SHP77 (cell line): ENCODE measurements at places on chromosomes 7 and 10.

- no peak for DNase-seq
These were observed 68.3 kb downstream of the ABRAXAS2 start for GRCh38 chr10:124869941-124870340.

DNA sequence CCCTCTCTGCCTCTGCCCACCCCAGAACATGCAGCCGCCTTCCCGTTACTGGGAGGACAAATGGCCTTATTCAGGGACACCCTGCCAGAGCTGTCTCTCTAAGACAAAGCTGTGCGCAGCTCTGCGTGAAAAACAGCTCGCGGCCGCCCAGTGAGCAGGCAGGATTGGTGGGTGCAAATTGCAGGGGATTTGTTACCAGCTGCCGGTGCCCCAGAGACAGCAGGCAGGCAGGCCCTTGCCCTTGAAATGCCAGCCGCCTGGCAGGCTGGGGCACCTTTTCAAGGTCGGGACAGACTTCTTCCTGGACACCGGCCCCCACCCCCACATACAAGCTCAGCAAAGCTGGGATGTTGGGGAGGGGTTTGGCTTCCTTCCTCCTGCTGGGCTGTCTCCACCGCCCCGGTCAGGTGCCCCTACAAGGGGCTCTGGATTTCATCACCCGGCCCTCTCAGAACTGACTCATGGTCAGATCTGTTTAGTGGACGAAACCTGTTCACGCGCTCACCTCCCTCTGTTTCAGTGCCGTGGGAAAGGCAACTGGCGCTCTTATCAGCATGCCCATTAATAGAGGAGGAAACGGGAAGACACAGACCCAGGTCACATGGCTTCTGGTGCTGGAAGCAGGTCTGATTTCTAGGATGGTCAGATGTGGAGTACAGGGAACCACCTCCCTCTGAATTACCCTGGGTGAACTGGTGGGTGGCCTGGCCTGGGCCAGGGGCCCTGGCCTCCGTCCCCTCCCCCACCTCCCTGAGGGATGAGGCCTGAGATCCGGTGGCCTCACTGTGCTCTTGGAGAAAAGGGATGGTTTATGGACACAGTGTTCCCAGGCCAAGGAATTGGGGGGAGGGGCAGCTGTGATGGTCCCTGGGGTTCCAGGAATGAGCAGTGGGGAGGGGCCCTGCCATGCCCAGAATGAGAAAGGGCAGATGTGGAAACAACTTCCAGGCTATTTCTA lies 123.9 kb upstream of the PPIF start:
- no peak for DNase-seq

DNA sequence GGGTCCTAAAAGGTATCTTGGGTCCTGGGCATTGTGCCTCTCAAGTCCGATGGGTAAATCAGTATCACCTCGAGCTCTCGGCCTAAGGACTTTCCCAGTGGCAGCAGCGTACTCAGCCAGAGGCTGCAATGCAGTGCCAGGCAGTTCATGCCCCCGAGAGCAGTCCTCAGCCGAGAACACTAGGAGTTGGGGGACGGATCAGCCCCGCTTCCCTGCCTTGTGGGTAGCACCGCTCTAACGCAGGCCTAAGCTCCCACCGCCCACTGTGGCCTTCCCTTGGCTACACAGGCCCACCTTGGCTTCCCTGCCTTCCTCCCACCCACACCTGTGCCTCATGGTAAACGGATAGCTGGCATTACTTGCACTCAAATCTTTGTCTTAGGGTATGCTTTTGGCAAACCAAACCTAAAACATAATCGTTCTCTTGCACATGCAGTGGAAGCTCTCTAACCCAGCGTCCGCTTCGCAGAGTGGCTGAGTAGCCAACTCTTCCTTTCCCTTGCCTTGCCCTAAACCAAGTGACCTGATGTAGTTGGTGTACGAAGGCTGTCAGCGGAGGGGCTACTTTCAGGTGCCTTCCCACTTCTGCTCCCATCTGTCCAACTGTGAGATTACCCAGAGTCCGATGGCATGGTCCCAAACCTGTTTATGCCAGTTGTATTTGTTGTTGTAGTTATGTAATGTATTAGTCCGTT lies 73.2 kb upstream of the CHST15 start:
- no peak for DNase-seq

GRCh38 chr10:119511828-119512515 lies 30.5 kb downstream of the RGS10 start:
- no peak for DNase-seq

DNA sequence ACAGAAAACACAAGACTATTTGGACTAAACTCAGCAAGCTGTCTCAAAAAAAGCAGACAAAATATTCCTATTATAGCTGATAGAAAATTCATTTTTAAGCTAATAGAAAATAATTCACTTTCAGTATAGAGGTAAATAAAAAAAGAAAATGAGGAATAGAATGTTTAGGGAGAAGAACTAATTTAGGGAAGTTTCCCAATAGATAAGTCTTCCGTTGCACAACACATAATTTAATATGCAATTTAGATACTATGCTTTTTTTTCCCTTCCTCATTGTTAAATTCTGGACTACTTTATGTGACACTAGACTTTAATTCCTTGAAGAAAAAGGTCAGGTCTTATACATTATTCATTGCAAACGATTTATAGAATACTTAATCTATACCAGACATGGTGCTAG lies 10.3 kb downstream of the PNPLA8 start:
- DNase-seq, result no peak

DNA sequence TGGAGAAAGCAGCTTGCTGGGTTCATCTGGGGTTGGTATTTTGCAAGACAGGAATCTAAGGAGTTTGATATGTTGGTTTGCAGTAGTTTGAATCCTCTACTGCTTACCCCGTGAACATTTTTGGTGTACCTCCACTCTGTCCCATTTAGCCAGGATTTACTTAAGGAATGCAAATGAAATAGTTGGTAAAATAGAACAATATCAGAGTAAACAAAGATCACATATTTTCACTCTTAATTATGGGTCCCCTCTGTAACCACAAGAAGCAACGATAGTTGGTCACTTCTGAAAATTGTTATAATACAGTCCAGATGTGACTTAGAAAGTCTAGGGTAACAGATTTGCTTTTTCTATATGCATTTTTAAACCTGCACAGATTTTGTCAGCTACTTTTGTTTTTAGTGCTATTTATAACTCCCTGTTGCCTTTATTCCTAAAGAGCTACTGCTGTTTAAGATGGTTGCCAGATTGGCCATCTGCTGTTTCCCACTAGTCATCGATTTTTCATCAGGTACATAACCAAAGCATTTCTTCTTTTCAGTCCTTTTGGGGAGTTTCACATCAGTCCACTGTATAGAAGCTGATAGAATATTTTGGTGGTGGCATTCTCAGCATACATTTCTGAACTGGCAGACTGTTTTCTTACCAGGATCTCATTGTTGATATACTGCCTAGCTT lies 37.6 kb downstream of the MAPK8 start:
- DNase-seq, result no peak

DNA sequence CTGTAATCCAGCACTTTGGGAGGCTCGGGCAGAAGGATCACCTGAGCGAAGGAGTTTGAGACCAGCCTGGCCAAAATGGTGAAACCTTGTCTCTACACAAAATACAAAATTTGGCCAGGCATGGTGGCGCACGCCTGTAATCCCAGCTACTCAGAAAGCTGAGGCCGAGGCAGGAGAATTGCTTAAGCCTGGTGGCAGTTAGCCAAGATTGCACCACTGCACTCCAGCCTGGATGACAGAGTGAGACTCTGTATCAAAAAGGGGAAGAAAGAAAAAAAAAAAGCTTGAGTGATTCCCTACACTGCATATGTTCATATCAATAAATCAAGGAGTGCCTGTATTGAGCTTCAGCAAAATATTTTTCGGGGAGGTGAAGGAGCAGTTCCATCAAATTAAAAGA lies 45.8 kb upstream of the SRRM3 start:
- no peak for DNase-seq

GRCh38 chr7:64628721-64629120 lies 37.2 kb upstream of the ZNF107 start:
- no peak for DNase-seq

- DNase-seq, result no peak
These were observed 1.6 kb upstream of the SEPHS1 start for GRCh38 chr10:13349463-13350274.
